Stimulated activated CD4-positive, alpha-beta T cell treated with anti-CD3 and anti-CD28 coated beads, Interleukin-4, amount 100 ng/mL, for 24 hours (primary cell): ENCODE measurements at places on chromosomes 16 and 17.

DNA sequence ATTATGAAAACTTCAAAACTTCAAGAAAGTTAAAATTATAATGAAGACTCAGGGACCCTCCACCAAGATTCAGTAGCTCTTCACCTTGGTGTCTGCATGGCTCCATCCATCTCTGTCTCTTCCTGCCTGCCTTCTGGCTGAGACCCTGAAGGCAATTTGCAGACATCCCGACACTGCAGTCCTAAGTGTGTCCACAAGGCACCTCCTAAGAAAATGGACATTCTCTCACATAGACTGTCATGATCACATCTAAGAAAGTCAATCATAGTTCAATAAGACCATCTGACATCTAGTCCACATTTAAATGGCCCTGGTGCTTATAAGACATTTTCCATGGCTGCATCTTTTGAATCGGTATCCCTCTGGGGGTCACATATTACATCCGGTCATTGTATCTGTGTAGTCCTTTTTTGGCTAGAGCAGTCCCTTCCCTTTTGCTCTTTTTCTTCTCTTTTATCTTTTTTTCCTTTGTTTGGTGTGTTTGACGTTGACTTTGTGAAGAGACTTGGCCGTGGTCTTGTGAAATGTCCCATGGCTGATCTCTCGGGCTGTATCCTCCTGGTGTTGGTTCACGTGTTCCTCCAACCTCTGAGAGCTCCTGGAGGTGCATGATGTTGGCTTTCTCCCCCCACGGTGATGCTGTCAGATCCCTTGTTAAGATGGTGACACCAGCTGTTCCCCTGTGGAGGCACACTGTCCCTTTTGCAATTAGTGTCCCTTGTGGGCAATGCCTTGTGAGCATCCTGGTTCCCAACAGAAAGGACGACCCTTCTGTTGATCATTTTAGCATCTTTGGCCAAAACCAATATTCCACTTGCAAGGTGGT, 5.0 kb upstream of the TNFRSF13B start:
- DNase-seq: no peak

DNA sequence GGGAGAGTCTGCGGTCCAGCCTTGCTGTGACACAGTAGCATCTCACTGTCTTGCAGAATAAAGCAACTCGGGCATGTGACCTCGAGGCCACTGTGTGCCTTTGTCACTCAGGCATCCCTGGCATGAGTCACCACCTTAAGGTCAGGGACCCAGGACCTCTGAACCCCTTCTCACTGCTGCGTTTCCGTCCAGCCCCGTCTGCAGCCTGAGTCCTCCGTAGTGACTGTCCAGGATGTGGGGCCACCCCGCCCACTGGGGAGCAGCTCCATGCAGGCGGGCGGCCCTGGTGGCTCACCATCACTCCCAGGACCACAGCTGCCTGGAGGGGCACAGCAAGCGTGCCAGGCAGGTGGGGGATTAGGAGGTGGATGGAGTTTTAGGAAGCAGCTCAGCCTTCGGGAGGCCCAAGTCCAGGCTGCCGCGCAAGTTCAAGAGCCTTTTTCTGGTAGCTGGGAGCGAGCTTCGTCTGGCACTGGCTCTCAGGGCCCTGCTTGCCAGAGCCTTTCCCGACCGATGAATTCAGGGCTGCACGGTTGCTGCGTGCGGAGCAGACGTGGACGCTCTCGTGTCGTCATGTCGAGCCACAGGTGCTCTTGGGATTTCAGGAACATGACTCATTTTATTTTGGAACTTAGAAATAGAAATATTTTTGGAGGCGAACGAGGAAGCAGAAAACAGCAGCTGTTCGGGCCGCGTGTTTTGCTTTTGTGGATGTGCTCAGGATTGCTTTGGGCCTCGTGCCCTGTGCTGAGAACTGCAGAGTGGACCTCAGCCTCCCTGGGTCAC, 16.8 kb downstream of the KCTD5 start:
- DNase-seq: no peak

GRCh38 chr16:58338205-58338604, 43.4 kb upstream of the PRSS54 start:
- DNase-seq: no peak

DNA sequence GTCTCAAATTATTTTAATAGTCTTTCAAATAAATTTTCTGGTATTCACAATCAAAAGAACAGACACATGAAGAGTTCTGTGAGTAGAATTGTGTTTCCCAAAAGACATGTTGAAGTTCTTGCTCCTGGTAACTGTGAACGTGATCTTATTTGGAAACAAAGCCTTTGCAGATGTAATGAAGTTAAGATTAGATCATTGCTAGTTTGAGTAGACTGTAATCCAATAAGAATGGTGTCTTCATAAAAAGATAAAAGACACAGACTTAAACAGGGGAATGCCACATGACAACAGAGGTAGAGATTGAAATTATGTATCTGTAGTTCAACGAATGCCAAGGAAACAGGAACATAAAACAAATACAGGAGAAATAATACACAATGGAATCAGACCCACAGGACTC, 357.4 kb upstream of the CA10 start:
- DNase-seq: no peak

GRCh38 chr17:77645072-77646045, 313.1 kb upstream of the TNRC6C start:
- DNase-seq: peak; percentile 58

- DNase-seq: no peak
Measured at GRCh38 chr17:34639706-34640425, 60.5 kb downstream of the TMEM132E start.

DNA sequence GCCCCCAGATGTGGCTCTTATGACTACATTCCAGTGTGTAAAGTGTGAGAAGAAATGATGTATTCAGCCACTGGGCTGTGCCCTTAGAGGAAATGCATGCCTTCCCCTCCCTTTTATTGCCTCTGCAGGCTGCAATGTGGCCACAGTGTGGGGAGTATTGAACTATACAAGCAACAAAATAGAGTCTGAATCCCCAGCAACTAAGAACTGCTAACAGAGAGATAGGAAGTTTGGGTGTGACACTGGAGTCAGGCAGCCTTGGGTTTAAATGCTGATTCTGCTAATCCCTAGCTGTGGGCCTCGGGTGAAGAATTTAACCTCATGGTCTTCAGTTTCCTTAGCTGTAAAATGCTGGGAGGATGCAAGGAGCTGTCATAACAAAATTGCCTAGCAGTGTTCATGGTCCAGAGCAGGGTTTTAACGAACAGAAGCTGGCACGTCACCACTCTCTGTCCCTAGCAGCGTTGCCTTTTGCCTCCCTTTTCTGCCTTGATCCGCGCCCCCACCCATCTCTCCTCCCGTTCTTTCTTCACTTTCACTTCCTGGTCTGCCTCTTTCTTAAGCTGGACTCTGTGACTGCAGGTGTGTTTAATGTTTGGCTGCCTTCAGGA, 50.3 kb downstream of the KPNA2 start:
- DNase-seq: no peak

- no peak for DNase-seq
Measured at GRCh38 chr17:47949946-47950345, 7.7 kb downstream of the PRR15L start.

- DNase-seq: no peak
Measured at GRCh38 chr17:81941484-81942166, 4.5 kb upstream of the PYCR1 start.

- no peak for DNase-seq
Measured at GRCh38 chr17:59812139-59812538, 80.6 kb downstream of the TUBD1 start.

GRCh38 chr16:88515371-88515770, 54.8 kb upstream of the ZC3H18 start:
- DNase-seq: no peak

GRCh38 chr17:10059684-10060211, 138.7 kb downstream of the GAS7 start:
- no peak for DNase-seq

- no peak for DNase-seq
Measured at GRCh38 chr16:67860589-67861398, 12.1 kb upstream of the EDC4 start.

GRCh38 chr17:18319604-18320256, 4.6 kb downstream of the SMCR8 start:
- DNase-seq: no peak

GRCh38 chr16:30700491-30700890, 1.5 kb downstream of the SRCAP start:
- no peak for DNase-seq

GRCh38 chr17:81057079-81057730, 22.3 kb downstream of the BAIAP2 start:
- no peak for DNase-seq

DNA sequence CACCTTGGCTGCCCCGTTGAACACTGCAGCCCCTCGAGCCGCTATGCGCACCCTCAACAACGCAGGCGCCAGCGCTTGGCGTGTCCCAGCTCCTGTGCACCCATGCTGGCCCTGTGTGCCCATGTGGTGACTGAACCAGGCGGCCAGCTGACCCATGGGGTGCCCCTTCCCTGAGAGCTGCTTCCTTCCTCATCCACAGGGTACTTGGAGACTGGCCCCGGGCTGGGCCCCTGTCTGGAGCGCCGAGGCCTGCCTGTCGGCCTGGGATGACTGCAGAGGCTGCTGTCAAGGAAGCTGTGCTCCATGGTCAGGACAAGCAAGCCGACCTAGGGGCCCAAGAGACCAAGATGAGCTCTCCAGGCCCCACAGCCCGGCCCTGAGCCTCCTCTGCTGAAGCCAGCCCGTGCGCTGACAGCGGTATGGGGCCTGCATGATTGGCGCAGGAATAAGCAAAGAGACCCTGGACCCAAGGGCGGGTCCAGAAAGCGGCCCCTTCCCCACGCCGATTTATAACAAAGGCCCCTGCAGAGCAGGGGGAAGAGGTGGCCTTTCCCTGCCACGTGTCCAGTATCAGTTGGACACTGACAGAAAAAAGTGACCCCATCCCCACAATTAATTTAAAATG, 21.6 kb upstream of the BAHCC1 start:
- no peak for DNase-seq
